ENCODE measurements at places on chromosomes 2 and 18.

DNA sequence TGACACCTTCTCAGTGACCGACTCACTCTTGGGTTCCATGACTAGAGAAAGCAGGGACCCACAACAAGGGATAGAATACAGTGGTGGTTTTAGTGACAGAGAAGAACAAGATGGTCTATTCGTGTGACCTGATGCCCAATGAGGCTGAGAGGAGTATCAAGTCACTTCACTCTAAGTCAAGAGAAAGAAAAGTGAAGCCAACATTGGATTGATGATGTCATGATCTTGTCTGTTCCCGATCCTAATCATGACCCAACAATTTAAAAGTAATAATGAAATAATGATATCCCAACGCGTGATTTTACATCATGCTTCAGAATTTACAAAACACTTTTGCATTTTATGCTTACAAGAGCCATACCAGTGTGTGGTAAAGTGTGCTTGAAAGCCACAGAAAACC lies 155.6 kb upstream of the POU3F3 start:
- DNase-seq, result no peak

DNA sequence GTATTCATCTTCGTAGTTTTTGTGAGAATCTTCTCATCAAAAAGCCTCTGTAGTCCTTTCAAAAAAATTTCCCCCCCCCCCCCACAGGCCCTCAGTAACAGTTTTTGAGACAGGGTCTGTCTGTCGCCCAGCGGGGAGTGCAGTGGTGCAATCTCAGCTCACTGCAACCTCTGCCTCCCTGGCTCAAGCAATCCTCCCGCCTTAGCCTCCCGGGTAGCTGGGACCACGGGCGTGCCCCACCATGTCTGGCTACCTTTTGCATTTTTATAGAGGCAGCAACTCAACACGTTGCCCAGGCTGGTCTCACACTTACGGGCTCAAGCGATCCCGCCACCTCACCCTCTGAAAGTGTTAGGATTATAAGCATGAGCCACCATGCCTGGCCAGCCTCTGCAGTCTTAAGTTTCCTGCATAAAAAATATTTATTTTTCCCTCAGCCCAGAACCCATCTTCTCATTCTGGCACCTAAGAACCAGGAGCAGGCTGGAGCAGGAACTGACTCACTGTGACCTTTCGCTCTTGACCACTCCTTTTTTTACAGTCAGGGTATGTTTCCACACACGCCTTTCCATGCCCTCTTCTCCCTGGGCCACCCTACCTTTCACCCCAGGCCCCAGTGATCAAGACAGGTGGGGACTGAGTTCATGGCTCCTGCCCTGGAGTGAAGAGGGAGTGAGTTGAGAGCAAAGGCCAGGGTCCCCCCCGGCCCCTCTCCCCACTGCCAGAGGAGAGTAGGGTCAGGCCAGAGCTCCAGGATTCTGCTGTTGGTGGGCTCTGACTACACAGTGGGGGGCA lies 32.5 kb upstream of the NT5DC4 start:
- DNase-seq, result no peak

GRCh38 chr2:63862806-63863205 lies 21.1 kb downstream of the UGP2 start:
- DNase-seq, result no peak

DNA sequence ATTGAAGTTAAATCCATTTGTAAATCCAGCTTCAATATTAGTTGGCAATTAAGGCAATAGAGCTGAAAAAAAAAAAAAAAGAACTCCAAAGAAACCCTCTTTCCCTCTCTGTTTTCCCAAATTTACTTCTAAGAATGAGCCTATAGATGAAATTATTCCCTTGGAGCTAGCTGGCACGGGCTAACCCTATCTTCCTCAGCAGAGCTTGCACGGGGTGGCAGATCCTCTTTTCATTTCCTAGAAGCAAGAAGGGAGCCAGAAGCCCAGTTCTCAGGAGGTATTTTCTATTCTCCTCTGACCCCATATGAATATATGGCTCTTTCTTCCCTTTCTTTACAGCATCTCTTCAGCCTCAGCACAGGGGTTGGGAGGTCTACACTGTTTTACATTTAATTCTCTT lies 426.0 kb downstream of the TGIF1 start:
- no peak for DNase-seq

- no peak for DNase-seq
These were observed 31.4 kb upstream of the IGFBP2 start for GRCh38 chr2:216601632-216602409.

DNA sequence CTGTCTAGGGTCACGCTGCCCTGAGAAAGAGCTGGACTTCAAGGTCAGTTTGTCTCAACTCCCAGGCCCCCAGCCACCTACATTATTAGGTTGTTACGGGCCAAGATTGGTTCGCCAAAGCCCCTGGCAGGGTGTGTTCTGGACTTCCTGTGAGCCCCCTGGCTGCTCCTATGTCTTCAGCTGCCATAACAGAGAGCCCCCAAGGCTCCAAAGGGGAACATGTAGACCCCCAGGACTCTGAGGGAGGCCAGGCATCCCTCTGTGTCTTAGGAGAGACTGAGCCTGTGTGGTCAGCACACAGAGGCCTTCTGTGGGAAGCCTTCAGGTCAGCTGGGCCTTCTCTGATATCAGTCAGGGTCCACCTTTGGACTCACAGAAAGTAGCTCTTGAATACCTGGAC lies 58.3 kb downstream of the INHBB start:
- no peak for DNase-seq

- DNase-seq, result no peak
These were observed 220.8 kb downstream of the ALK start for GRCh38 chr2:29700560-29700959.

DNA sequence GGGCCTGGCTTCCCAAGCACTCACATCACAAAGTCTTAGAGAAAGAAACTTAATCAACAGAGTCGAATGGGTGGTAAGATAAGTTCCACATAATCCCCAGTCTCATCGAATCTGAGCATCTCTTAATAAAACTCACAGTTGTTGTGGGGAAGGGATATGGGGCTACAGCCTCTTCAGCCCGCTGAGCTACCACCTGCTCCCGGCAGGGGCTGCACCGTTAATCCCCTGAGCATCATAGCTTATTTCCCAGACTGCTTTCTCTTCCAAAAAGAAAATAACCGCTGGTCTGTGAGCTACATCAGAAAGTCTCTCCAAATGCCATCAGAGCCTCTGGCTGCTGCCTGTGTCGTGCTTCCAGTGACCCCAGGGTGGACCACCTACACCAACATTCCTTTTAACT lies 139.4 kb upstream of the CELF4 start:
- no peak for DNase-seq

GRCh38 chr18:64244571-64244970 lies 95.7 kb upstream of the LINC00305 start:
- no peak for DNase-seq

DNA sequence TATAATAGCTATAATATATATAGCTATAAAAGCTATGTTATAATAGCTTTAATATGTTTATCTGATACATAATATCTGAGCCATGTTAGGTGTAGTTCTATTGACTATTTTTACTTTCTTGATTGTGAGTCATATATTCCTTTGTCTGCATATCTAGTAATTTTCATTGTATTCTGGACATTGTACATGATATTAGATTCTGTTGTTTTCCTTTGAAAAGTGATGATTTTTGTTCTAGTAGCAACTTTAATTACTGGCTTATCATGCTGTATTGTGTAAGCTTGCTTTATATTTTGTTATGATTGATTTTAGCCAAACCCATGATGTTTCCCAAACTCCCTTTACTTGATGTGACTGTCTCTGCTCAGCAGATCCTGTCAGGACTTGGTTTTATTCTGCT lies 125.7 kb upstream of the TCF4 start:
- DNase-seq, result no peak

DNA sequence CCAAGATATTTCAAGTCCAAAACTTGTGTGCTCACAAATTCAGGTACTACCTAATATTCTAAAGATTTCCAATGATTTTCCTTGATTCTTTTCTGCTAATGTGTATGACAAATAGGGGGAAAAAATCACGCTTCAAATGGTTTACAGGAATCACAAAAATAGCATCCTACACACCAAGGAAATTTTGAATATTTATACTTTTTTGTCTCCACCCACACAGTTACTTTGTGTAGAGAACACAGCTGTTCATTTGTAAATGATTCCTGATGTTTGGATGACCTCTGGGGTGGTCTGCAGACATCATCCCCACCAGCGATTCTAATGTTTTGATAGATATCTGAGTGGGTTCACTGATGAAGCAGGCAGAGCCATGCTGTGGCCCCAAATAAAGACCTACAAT lies 260.6 kb upstream of the NCKAP5 start:
- DNase-seq, result no peak

DNA sequence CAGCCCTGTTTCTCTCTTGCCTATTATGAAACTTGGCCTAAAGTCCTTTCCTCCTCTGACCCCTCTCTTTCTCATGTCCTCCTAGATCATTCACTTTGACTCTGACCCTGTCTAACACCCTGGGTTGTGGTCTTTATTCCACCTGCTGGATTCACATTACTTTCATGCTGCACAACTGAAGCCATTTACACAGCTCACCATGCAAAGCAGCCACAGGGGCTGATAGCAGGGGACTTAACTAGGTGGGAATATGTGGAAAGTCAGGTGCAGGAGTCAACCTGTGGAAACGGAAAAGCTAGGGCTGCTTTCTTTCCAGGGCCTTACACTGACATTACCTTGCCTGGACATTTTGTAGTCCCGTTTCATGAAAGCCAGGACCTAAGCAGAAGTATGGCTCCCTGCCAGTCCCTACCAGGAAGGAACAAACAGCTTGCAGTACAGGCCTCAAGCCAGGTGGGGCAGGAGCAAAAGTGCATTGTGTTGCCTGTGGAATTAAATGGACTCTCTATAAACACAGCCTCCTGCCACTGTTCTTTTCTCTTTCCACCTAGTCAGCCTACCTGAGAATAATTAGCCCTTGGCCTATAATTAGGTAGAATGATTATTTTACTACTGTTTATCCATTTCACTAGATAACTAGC lies 11.8 kb downstream of the MAPRE3 start:
- no peak for DNase-seq

DNA sequence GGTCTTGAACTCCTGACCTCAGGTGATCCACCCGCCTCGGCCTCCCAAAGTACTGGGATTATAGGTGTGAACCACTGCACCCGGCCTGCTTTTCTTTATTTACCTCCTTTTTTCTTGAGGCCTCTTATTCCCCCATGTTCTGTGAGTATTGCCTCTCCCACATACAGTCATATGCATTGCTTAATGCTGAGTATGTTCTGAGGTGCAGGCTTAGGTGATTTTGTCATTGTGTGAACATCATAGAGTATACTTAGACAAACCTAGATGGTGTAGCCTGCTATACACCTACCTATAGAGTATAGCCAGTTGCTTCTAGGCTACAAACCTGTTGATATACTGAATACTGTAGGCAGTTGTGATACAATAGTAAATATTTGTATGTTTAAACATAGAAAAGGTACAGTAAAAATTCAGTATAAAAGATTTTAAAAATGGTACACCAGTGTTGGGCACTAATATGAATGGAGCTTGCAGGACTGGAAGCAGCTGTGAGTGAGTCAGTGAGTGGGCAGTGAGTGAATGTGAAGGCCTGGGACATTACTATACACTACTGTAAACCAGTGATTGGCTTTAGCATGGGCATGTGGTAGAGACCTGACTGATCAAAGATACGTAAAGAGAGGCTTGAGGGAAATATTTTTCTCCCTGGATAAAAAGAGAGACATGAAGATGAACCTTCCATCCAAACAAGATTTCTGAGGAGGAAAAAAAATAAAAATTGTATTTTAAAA lies 17.6 kb downstream of the SLC39A10 start:
- no peak for DNase-seq

DNA sequence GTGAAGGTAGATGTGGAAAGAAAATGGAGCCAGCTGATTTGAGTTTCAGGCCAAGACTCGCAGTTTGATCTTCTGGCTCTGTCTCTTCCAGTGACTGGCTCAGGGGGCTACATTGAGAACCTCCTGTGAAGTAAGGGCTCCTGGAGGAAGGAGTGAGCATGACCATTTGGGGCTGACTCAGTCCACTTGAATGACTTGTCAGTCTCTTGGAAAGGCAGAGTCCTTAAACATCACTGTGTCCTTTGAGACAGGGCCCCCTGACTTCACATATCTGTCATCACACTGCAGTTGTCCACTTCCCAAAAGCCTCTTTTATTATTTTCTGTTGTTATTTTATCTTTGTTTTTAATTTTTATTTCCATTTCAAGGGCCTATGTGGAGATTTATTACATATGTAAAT lies 204.6 kb upstream of the APCDD1 start:
- no peak for DNase-seq

DNA sequence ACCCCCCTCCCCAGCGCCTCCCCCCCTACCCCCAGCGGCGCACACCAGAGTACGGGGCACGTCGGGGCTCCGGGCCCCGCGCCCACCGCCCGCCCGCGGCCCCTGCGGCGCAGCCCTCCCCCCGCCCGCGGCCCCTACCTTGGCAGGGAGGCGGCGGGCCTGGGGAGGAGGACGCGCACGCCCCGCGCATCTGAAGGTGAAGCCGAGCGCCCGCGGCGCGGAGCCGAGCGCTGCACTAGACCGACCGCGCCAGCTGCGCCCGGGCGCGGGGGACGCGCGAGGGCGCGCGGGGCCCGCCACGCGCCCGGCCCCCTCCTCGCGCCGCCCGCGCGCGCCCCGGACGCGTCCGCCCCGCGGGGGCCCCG lies at the start of gene ZNF516:
Gene ZNF516 (minus strand): TSS at position 237 of the 365 bp plus-strand sequence. CDS start 52,188 bp downstream, outside the sequence.
- DNase-seq, result no peak

GRCh38 chr2:144215701-144216675 lies 303.9 kb downstream of the ZEB2 start:
- DNase-seq, result no peak

DNA sequence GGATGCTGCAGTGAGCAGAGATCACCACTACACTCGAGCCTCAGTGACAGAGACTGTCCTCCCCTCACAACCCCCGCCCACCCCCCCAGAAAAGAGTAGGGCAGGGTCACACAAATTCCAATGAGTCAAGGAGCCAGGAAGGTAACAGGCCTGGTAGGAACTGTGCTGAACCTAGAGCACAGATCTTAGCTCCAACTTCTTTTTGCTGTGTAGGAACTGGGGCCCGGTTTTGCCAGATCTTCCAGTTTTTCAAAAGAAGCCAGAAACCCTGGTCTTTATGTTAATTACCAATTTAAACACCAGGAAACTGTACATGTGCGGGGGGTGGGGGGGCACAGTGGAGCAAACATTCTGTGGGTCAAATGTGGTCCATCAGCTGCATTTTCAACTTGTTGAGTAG lies 71.0 kb downstream of the PRPF40A start:
- no peak for DNase-seq

- no peak for DNase-seq
These were observed 5.3 kb downstream of the SATB2 start for GRCh38 chr2:199452260-199452990.

GRCh38 chr2:28591711-28592335 lies 96.0 kb downstream of the PLB1 start:
- DNase-seq, result no peak
